ENCODE measurements at places on chromosomes 2 and 18.

DNA sequence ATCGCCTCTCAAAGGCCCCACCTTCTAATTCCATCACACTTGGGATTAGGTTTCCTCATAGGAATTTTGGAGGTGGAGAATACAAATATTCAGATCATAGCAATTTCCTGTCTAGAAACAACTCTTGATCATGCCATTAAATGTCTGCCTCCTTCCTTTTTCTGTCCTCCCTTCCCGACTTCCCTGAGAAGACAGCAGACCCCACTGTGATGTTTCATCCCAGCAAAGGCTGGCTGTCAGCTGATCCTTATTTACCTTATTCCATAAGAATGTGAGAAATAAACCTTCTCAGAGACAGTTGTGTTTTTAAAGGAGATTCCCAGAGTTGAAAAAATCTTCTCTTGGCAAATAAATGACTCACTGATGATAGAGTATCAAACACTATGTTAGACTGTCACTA is 133.9 kb downstream of the TDRD15 start:
- no peak for DNase-seq

GRCh38 chr2:161102770-161103450 is 57.3 kb upstream of the TANK start:
- DNase-seq: peak; percentile 17

GRCh38 chr18:67730886-67731285 is 214.4 kb upstream of the DSEL start:
- no peak for DNase-seq

- DNase-seq: no peak
Observed at GRCh38 chr2:191415858-191416257, 170.7 kb downstream of the MYO1B start.

- DNase-seq: no peak
Observed at GRCh38 chr2:39568561-39569006, 97.1 kb upstream of the TMEM178A start.

- no peak for DNase-seq
Observed at GRCh38 chr2:134370655-134371445, 117.0 kb downstream of the MGAT5 start.

DNA sequence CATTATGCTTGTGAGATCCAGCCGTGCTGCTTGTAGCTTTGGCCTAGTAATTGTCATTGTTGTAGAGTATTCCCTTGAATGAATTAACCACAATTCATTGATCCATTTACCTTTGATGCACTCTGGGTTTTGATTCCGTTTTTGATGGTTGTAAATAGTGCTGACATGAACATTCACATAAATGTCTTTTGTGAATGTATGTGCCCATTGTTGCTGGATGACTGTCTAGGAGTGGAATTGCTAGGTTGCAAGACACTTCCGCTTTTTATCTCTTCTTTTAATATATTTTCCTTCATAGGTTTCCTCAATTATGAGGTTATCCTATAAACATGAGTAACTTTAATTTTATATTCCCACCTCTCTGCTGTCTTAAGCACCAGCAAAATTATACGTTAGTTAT is 104.8 kb upstream of the CCDC68 start:
- no peak for DNase-seq

DNA sequence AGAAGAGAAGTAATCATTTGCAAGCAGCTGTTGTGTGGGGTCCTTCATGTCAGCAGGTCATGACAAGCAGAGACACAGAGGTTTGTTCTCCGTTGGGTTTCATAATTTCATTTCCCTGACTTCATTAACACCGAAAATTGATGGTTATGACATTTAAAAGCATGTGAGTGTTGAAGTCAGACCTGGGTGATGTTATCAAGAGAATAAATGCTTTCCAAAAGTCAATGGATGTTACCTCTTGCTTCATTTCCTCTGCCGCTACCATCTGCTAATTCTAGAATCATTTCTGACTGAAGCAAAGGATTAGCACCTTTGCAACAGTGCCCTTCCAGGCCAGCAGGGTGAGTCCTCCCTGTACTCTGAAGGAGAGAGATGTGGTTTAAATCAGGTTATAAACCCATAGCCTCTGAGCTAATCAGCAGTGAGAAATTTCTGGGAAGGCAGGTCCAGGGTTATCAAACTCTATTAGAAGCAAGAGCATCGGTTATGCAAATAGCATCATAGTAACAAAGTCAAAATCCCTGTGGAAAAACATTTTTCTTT is 446.2 kb downstream of the PIK3C3 start:
- no peak for DNase-seq

GRCh38 chr2:26696351-26696816 is 3.9 kb downstream of the KCNK3 start:
- peak; percentile 13 for DNase-seq

GRCh38 chr2:216057688-216058193 is 23.9 kb downstream of the PECR start:
- no peak for DNase-seq
